Smooth muscle cell of the umbilical artery (primary cell): ENCODE measurements at places on chromosomes 6 and 20. TPM values are rescaled to one million over a fixed set of nuclear protein-coding genes. Genes with fewer than 3 reads are reported as not detected.

The GCM1 gene
- not detected in 2 replicates for total RNA-seq

The HCRTR2 gene
- total RNA-seq = not detected in 2 replicates

The IL17A gene
- total RNA-seq = not detected in 2 replicates

The EBF4 gene
- total RNA-seq = 1.8 and 1.9 TPM in 2 replicates

The BPIFA1 gene
- total RNA-seq = not detected in 2 replicates

The PBOV1 gene
- not detected in 2 replicates for total RNA-seq

The JPH2 gene
- total RNA-seq = 2.0 and 10.4 TPM in 2 replicates

The MRS2 gene
- 21.7 and 28.2 TPM in 2 replicates for total RNA-seq
